ENCODE measurements at places on chromosomes 11 and 22.

DNA sequence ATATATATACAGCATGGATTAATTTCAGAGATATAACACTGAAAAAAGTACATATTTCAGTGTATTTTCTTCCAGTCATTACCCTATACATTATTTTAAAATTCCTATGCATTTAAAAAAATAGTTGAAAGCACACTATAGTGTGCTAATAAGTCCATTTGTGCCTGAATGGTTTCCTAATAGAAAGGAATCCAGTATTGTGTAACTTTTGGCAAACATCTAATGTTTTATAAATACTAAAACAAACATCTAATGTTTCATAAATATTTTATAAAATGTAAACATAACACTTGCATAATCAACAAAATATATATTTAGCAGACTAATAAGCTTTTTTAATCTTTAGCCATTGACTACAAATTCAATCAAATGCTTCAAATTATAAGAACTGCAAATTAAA is 126.6 kb upstream of the FIBIN start:
- DNase-seq: no peak

- no peak for DNase-seq
These were observed 894 bp downstream of the ADA2 start for GRCh38 chr22:17218341-17218740.

DNA sequence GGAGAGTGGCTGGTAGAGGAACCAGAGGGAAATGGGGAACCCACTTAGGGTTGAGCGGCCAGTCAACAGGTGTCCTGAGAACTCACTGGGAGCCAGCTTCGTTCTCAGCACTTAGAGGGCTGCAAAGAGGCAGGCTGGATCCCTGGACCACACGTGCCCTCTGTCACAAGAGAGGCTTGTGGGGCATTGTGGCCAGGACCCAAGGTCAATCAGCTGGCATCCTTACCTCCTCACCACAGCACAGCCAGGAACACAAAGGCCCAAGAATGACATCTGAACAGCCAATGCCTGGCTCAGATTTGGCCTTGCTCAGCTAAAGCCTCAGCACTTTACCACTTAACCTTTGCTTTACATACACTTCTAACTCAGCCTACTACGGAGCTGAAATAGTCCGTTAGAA is 7.4 kb downstream of the MAPK8IP1 start:
- DNase-seq: no peak

DNA sequence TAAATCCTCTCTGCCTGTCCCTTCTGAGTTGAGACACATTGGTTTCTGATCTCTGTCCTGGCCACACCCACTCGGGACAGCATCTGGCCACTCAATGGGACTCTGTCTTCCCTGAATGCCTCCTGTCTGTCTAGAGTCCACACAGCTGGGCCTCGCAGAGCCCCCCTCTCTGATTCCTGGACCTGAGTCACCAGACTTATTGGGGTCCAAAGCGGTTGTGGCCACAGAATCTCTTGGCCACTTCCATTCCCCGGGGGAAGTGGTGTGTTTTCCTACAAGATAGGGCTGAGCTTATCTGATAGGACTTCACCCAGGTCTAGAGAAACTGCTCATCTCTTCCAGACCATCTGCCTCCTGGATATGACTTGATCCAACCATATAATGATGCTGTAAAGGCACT is 57.4 kb upstream of the WNT11 start:
- DNase-seq: no peak

GRCh38 chr11:6604081-6604626 is 580 bp downstream of the ILK start:
- peak; percentile 79 for DNase-seq

DNA sequence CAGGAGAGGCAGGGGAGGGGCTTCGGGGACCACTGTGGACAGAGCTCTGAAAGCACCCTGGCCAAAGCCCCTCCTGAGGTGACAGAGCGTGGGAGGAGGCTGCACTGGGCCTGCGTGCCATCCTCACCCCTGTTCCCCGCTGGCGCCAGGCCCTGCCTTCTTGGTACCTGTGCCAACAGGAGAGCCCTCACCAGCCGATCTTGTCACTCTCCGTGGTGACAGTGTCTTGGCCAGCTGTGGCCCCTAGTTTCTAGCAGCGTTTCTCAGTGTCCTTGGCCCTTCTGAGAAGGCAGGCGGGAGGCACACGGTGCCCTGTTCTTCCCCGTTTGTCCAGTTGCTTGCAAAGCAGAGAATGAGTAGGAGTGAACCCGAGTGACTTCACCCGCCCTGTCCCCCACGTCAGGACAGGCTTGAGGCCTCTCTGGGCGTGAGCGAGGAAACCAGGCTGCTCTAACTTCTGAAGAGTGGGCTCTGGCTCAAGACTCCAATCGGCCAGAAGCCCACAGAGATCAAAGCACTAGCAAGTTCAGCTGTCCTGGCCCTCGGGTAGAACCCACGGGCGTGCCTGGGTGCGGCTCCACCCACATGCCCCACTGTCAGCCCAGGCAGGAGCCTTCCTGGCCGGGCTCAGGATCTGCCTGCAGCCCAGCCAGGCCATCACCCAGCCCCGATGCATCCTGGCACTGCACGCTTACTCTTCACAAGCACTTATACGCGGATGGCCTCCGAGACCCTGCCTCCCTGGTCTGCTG is 60.2 kb upstream of the EMID1 start:
- no peak for DNase-seq

GRCh38 chr22:42202669-42203068 is 67.8 kb downstream of the TCF20 start:
- DNase-seq: no peak

- DNase-seq: peak; percentile 41
These were observed 712 bp downstream of the HSPB2 start for GRCh38 chr11:111913031-111913861.

DNA sequence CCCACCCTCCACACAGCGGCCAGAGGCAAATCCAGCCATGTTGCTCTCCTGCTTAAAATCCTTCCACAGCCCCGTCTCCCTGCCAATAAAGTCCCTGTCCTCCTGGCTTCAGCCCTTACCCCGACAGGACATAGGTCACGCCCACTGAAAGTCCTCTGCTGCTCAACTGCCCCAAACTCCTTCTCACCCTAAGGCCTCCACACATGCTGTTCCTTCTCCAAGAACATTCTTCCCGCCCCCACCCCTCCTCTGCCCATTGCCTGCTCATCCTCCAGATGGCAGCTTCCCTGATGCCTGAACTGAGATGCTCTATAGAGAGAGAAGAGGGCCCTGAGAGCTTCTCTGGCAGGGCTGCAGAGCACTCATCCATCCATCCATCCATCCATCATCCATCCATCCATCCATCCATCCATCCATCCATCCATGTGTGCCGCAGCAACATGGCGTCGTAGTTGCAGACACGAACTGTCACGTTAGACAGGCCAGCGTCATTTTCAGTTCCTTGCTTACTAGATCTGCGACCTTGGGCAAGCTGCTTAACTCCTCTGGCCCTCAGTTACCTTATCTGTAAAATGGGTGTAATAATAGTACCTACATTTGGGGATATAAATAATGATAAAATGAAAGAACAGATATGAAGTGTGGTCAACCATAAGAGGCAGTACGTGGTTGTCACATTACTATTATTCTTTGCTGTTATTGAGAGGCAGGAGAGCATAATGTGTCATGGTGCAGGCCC is 9.4 kb downstream of the NPTXR start:
- no peak for DNase-seq

DNA sequence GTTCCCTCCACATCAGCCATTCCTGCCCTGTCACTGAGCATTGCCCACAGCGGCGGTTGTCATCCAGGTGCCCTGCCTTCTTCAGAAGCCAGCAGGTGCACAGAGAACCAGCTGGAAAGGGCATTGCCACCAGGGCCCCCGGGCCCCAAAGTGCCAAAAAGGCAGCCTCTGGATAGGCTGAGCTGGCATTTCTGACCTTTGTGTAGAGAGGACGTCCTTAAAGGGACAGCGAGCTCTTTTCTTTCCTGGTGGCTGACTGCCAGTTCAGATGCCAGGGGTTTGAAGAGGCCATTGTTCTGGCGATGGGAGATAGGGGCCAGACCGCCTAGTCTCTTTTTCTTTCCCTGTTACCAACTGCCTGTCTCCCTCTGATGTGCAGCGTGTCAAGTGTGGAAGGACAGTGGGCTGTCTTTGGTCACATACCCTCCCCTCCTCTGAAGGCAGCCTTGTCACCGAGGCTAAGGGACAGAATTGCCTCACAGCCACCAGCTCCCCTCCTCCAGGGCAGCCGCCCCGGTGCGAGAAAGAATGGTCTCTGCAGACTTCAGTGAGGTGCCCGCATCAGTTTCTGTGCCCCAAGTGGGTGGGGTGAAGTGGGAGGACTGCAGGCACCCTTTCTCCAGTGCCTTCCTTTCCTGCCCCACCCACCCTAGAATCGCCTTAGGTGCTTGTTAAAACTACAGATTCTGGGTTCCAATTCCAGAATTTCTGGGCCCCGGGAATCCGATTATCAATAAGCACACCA is 109.6 kb downstream of the SCN3B start:
- DNase-seq: no peak

- DNase-seq: no peak
These were observed 28.8 kb downstream of the SLN start for GRCh38 chr11:107683061-107683460.

DNA sequence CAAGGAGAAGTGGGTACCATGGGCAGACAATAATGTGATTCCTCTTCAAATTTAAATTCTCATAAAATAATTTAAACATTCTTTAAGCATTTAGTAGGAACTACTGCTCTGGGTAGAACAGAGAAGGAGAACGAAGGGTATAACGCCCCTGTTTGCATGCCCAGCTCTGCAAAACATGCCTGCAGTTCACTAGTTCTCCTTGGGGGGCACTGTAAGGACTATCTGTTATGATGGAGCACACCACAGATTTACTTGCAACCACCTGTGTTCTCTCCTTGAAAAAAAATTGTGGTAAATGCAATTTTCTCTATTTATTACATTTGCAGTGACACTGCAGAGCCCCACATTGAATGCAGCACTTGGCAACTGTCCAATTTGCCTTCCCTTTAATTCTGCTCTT is 100.3 kb downstream of the GUCY1A2 start:
- DNase-seq: no peak

DNA sequence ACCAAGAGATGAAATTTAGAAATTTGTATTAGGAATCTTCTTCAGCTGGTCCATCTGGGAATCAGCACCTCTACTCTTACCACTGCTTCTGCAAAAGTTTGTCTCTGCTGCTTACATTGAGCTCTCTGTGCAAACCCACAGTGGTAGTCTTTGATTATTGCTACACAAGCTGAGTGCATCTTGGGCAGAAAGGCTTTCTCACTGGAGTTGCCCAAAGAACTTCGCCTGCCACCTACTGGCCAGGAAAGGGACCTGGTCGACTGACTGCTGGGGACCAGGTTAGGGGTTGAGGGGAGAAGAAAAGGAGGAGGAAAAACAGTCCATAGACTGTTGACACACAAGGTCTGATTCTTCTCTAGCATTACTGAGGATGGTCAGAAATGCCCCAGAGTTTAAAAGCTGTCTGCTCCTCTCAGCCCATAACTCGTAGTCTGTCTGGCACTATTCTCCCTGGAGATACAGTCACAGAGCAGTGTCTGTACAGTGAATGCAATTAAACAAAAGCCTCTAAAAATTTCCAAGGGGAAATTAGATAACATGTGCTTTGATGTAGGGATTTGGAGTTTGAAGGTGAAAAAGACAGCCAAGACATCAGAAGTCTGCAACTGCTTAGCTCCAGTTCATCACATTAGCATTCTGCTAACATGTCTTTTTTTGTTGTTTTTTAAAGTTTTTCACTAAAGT is 215.0 kb upstream of the CTSC start:
- DNase-seq: no peak

- no peak for DNase-seq
These were observed 9.2 kb downstream of the PVALB start for GRCh38 chr22:36807627-36808026.

DNA sequence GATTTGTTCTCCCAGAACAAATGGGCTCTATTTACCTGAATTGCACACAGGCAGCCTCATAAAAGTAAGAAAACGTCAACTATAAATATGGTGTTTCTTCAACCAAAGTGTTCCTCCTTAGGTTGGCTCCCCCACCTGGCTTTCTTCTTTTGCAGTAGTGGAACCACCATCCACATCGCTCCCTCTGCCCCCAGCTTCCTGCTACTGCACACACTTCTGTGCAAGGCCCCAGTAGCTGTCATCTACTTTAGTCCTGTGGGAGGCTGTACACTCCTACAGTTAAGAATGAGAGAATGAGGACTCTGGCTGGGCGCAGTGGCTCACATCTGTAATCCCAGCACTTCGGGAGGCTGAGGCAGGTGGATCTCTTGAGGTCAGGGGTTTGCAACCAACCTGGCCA is 89.5 kb downstream of the BMAL1 start:
- no peak for DNase-seq

- no peak for DNase-seq
These were observed 3.0 kb upstream of the ANKK1 start for GRCh38 chr11:113384551-113384950.

DNA sequence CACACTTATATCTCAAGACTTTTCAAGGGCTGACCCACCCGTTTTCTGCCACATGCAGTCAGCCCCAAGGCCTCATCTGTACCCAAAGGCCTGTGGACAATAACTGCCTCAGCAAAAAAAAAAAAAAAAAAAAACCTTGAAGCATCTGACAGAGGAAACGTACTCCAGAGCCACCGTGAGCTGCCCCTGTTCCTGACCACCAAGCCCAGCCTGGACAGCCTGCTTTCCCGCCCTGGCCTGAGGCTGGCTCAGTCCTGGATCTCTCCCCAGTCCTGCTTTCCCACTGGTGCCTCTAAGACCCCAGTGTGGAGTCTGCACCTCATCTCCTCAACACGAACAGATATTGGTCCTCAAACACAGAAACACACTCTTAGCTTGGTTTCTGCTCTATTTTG is 66.5 kb downstream of the SLC35F2 start:
- DNase-seq: no peak

DNA sequence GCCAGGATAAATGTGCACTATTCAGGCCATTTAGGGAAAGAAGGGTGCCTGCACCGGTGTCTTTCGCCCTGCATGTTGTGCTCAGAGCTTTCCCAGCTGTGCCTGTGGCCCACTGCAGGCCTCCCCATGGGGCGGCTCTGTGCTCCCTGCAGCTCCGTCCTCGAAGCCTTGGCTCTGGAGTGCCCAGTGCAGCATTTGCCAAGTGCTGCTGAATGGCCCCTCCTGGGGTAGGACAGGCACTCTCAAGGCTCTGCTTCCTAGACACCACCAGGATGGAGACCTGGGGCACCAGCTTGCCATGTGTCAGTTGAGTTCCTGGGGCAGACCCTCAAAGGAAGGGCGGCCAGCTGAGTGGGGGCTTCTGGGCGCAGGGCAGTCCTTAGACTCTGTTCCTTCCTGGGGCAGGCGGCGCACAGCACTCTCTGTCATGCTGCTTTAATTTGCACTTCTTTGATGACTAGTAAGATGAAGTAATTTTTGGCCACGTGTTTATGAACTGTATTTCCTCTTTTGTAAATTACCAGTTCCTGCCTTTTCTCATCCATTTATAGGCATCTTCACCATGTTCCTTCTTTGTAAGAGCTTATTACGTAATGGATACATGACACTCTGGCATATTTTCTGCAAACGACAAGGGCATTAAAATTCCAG is 32.1 kb upstream of the GNB1L start:
- DNase-seq: peak; percentile 38

DNA sequence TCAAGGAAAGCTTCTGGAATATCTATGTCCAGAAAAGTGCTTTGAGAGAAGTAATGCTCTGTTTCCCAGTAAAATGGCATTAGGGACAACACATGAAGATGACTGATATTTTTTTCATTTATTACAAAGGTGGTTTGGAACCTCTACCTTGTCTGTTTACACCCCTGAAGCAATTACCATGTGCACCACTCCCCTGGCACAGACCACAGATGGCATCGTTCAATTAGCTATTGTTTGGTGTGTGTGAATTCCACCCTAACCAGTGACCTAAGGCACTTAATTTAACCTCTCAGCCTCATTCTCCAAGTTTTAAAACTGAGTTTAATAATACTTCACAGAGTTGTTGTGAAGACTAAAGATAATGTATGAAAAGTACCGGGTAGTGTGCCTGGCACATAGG is 127.6 kb upstream of the BMAL1 start:
- no peak for DNase-seq

- DNase-seq: no peak
These were observed 45.0 kb downstream of the OR4C6 start for GRCh38 chr11:55707029-55707428.

All from femur (tissue), 1 donor.